ENCODE measurements at places on chromosomes 5 and 9.

DNA sequence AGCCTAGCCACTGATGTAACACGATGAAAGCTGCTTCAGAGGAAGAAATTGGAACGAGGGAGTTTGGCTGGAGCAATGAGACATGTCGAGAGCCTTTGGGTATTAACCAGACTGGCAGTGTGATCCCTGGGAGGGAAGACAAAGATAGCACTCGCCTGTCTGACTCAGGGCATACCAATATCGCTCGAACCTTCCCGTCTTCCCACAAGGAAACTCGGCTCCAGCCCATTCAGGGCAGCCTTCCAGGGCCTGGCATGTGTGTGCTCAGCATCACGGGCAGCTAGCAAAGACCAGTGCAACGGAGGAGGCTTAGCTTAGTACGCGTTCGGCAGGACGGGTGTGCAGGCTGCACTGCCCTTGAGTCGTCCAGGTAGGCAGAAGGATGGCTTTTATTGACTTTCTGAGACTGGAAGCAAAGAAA is 356.9 kb upstream of the WWC1 start:
- DNase-seq = no peak

- DNase-seq = no peak
These were observed 6.5 kb downstream of the LIX1 start for GRCh38 chr5:97135868-97136267.

DNA sequence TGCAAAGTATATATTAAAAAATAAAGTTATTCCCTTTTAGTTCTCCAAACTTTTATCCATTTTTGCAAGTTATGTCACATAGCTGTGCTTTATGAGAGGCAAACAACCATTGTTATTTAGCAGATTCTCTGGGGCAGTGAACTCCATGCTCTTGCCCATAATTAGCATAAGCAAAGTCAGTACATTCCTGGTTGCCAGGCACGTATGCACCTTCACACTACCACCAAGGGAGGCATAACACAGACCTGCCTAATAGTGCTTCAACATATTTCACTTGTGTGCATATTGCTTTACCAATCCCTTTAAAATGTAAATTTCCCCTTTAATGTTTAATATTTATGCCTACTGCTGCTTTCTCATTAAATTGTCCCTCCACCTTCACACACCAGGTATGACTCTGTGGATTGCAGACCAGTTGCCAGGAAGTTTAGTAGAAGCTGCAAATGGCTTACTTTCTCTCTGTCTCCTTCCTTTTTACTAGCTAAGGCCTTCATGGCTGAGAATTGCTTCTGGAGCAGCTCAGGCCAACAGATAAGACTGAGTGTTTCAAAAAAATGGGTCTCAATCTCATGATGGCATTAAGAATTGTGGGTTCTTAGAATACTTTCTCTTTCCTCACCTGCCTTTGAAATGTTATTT is 388.2 kb downstream of the PRR16 start:
- no peak for DNase-seq

GRCh38 chr5:78235289-78235688 is 59.2 kb downstream of the AP3B1 start:
- no peak for DNase-seq

All from stimulated activated CD4-positive, alpha-beta T cell treated with anti-CD3 and anti-CD28 coated beads, Interleukin-4, amount 100 ng/mL, for 4 hours (primary cell).